Epithelial cell of proximal tubule (primary cell): ENCODE measurements at places on chromosomes 5 and 9.

GRCh38 chr9:98861781-98862504 is 54.5 kb downstream of the GALNT12 start:
- peak; percentile 51 for DNase-seq

GRCh38 chr9:134678666-134679443 is 37.3 kb downstream of the COL5A1 start:
- no peak for DNase-seq

DNA sequence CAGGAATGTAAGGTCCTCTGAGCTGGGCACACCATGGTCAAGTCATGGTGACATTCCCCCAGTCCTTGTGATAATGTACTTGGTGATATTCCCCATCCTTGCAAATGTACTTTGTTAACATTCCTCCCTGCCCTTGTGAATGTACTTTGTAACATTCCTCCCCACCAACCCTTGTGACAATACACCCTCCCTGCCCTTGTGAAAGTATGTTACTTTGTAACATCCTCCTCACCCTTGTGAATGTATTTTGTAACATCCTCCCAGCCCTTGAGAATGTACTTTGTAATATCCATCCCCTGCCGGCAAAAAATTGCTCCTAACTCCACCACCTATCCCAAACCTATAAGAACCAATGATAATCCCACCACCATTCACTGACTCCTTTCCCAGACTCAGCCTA is 53.3 kb downstream of the RAPGEF6 start:
- DNase-seq: no peak

DNA sequence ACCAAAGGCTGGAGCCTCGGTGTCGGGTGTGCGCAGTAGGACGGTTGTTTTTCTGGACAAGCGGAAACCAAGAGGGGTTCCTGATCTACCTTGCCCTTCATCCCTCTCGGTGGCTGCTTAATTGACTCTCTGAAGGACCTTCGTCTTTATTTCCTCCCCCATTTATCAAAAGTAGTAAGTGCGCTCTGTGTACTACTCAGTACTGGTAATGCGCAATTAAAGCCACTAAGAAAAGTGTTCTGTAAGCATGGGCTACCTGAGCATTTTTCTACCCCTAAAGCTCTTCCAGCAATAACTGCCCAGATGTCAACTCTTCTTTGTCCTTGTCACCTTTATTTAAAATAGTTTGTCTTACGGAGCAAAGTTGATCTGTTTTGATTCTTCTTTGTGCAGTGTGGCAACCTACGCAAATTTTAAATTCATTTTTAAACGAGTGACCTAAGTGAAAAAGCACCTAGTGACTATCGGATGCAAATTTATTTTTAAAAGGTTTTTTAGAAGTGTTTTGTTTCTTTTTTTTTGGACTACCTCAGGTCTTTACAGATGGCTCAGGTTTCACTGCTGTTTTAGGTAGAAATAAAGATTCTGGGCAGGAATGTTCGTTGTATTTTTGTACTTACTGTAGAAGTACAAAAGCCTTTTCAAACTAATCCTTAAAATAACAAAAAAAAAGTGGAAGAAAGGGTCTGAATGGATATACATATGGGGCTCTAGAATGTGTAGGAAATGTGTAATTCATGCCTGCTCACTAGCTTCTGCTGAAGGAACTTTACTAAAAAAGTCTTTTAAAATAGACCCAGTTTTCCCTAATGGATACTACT is 2.0 kb downstream of the JMY start:
- no peak for DNase-seq

- no peak for DNase-seq
These were observed 49.6 kb upstream of the UBAC1 start for GRCh38 chr9:136010615-136011361.

DNA sequence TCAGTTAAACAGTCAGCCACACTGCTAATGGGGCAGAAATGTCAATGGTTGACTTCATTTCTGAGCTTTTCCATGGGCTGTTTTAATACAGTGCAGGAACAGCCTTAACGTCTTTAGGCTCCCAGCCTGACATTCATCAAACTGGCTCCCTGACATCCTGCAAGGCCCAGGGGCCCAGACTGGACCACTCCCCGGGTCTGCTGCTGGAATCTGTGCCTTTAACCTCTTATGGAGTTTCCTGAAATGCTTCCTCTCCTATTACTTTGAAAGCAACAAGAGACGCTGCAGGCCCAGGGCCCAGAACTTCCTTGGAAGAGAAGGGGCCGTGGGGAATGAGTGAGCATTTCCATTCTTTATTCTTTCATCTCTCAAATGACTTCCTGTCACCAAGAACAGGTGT is 216.8 kb upstream of the PANK3 start:
- no peak for DNase-seq

DNA sequence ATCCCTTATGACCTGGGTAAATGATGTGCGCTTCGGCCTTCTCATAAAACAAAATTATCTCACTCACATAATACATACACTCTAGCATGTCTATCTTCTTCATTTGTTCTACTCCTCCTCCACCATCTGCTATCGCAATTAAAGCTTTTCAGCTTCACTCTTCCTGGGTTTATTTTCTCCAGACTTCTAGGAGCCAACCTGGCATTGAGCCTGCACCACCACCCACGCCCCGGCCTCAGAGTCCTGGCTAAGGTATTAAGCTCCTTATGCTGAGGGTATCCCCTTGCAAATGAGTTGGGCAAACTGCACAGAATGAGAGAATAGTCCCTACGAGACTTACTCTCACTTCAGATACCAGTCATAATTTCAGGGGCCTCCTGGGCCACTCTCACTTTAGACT is 236.1 kb upstream of the CDH12 start:
- no peak for DNase-seq

DNA sequence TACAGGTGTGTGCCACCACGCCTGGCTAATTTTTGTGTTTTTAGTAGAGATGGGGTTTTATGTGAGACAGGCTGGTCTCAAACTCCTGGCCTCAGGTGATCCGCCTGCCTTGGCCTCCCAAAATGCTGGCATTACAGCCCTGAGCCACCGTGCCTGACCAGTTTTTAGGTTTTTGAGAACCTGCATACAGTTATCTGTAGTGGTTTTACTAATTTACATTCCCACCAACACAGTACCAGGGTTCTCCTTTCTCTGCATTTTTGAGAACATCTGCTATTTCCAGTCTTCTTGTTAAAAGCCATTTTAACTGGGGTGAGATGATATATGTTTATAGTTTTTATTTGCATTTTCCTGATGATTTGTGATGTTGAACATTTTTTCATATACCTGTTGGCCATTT is 12.8 kb downstream of the DMXL1 start:
- DNase-seq: no peak

- DNase-seq: no peak
These were observed 8.3 kb downstream of the KIF2A start for GRCh38 chr5:62314213-62314830.

GRCh38 chr9:96644137-96644536 is 11.0 kb downstream of the PRXL2C start:
- no peak for DNase-seq

- no peak for DNase-seq
These were observed 29.5 kb upstream of the OSMR start for GRCh38 chr5:38816083-38817030.

- DNase-seq: no peak
These were observed 276.4 kb downstream of the NR2F1-AS1 start for GRCh38 chr5:93304456-93305250.

DNA sequence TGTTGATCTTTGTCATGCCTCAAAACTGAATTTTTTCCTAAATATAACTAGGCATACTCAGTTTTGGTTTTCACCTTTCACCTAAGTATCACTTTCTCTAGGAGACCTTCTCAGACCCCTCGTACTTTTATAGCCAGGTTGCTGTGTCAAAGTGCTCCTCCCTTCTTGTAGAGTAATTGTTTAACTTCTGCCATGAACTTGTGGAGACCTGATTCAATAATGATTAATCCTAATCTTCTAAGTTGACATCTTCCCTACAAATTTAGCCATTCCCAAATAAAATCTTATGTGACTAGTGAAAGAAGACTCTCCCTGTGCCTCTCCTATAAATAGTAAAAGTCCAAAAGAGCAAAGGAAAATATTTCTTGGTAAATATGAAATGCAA is 159.8 kb downstream of the SPATA31D1 start:
- no peak for DNase-seq

DNA sequence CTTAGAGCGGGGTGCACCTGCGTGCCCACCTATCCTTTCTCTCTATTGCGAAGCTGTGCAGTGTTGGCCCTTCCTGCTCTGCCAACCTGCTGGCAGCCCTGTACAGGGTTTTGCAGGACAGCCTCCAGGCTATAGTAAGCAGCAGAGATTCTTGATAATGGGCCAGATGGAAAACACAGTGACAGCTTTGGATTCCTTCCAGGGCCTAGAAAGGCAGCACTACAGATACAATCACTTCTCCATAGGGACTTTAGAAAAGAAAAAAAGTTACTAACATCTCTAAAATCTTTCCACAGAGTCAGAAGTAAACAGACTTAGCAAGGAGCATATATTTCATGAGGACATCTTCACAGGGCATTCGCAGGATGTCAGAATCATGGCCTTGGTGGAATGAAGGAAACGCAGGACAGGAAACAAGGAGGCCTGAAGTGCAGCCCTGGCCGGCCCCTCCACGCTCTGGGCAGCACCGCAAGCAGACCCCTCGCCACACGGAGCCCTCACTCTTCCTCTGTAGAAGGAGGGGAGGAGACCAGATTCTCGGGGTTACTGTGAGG is 172.1 kb upstream of the GAS1 start:
- no peak for DNase-seq

DNA sequence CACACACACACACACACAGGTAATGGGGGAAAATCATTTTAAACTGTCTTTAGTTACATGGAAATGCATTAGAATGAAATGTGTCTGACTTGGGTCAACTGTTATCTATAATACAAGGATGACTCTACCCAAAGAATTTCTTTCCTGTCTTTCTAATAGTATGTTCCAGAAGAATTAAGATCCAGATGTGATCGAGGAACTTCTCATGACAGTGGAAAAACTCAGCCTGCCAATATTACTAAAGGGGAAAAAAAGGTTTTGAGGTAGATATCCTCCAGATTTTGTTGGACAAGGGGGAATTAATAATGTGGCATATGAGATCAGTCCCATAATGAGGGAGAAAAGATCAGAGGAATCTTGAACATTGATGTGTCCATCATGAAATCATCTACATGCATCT is 190.6 kb upstream of the MAP3K1 start:
- DNase-seq: no peak
